ENCODE measurements at places on chromosomes 6 and 20. TPM values are rescaled to one million over a fixed set of nuclear protein-coding genes. Genes with fewer than 3 reads are reported as not detected.

The CST7 gene
- 44.7 TPM for total RNA-seq

GRCh38 chr6:170292407-170293158 is 1.7 kb upstream of the DLL1 start:
- no peak overlapping the region for H3K27ac ChIP-seq
- H3K4me3 ChIP-seq = peak overlapping the region; percentile 25
- H3K4me1 ChIP-seq = peaks cover 41% of the 10 kb centered on the region
- H3K36me3 ChIP-seq = peaks cover 5% of the 10 kb centered on the region

DNA sequence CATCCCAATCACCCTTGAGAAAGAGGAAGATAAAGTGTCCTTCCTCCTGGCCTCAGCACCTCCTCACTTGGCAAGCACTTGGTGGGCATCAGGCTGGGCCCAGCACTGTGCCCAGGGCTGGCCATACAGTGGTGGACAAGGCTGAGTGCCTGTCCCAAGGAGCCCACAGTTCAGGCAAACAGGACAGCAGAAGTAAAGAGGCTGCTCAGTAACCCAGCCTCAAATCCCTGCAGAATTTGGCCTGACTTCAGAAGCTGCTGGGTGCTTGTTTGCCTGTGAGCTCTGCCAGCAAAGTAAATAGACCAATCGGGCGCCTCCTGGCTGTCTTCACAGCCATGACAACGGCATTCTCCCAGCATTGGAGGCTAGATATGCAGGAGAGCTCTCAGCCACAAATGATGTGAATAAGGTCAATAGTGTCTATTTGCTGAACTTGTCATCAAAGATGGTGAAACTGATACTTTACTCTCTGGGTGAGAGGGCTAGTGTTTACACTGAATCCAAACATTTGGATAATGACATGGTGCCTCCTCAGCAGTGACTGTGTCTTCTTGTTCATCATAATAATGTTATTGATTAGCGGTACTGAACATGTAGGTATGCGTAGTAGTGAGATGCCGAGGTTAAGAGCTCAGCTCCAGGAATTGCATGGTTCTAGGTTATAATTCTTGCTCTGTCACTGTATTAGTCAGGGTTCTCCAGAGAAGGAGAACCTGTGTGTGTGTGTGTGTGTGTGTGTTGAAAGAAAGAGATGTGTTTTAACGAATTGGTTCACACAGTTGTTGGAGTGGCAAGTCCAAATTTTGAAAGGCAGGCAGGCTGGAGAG is 36.9 kb upstream of the FANCE start:
- peaks cover 39% of the 10 kb centered on the region for H3K4me1 ChIP-seq
- no peak for DNase-seq
- no peak overlapping the region for H3K27ac ChIP-seq
- H3K4me3 ChIP-seq = no peak overlapping the region
- H3K27me3 ChIP-seq = no peaks in the 10 kb centered on the region

- H3K4me3 ChIP-seq = no peak overlapping the region
- no peak overlapping the region for H3K27ac ChIP-seq
- H3K36me3 ChIP-seq = no peaks in the 10 kb centered on the region
- no peak for DNase-seq
- no peaks in the 10 kb centered on the region for H3K27me3 ChIP-seq
- no peaks in the 10 kb centered on the region for H3K4me1 ChIP-seq
Observed at GRCh38 chr6:63114610-63115211, 96.6 kb upstream of the FKBP1C start.

- no peak overlapping the region for H3K4me3 ChIP-seq
- H3K4me1 ChIP-seq = no peaks in the 10 kb centered on the region
- no peaks in the 10 kb centered on the region for H3K27me3 ChIP-seq
- no peaks in the 10 kb centered on the region for H3K36me3 ChIP-seq
Observed at GRCh38 chr6:6357032-6357431, 36.6 kb upstream of the F13A1 start.

DNA sequence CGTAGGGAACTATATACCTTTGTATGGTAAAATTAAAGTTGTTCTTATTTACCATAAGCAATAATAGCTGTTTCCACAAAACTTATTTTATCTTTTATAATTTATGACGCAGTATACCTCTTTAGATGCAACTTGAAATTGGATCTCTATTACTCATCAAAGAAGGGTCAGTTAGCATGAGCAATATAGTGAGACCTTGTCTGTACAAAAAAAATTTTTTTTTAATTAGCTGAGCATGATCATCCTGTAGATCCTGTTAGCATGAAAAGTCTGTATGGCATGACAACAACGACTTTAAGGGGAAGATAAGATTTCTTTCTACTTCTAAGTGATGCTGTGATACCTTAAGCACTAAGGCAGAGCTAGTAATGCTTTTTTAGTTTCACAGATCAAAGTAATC is 5.9 kb downstream of the ALDH5A1 start:
- DNase-seq = no peak
- no peaks in the 10 kb centered on the region for H3K27me3 ChIP-seq
- peaks cover 25% of the 10 kb centered on the region for H3K36me3 ChIP-seq
- H3K4me3 ChIP-seq = no peak overlapping the region
- no peak overlapping the region for H3K27ac ChIP-seq

The MOG gene
- not detected for total RNA-seq

GRCh38 chr20:57220337-57221145 is 45.9 kb downstream of the BMP7 start:
- DNase-seq = no peak
- H3K4me1 ChIP-seq = no peaks in the 10 kb centered on the region
- H3K27ac ChIP-seq = no peak overlapping the region

The ADTRP gene
- 31.5 TPM for total RNA-seq

The ISM1 gene
- total RNA-seq = 3.4 TPM

- peaks cover 3% of the 10 kb centered on the region for H3K27me3 ChIP-seq
- no peaks in the 10 kb centered on the region for H3K36me3 ChIP-seq
- DNase-seq = no peak
- no peak overlapping the region for H3K27ac ChIP-seq
- H3K4me1 ChIP-seq = no peaks in the 10 kb centered on the region
Observed at GRCh38 chr6:113772961-113773360, 84.2 kb upstream of the MARCKS start.

DNA sequence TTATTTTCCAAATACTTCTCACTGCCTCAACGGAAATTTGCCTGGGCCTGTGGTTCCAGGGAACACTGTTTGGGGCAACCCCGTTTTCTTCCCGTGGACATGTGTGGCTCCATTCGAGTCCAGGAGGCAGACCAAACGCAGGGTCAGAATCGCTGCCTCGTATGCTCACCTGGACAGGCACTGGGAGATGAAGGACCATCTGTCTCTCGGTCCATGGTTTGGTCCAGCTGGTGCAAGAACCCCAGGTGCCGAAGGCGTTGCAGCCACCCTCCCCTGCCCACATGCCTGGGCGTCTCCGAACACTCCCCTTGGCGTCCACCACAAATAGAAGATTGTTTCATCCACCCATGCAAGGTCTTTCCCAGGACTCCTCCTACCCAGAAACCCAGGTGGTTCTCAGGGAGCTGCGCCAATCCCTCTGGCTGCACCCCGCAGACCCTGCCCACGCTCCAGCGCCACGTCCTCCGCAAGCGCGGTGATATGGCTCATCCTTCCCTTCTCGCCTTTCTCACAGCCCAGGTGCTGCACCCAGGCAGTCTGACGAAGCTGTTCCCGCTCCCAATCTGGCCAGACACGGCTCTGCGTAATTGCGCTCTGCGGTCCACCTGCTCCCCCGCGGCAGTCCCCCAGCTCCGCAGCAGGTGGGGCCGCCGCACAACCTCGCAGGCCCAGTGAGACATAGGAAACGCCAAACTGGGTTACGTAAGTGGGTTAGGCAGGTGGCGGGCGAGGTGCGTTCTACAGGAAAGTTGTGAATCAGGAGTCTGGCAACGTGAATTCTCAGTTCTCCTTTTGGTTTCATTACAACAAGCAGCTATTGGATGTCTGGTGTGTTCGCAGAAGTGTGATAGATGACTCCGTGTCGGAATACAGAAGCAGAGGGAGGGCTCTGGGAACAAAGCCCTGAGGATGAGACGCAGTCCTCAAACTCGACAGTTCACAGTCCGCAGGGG is 146.2 kb upstream of the ECI2 start:
- H3K27ac ChIP-seq = no peak overlapping the region
- H3K27me3 ChIP-seq = peaks cover 52% of the 10 kb centered on the region
- peak overlapping the region; percentile 59 for H3K4me3 ChIP-seq
- H3K36me3 ChIP-seq = no peaks in the 10 kb centered on the region

The OVOL2 gene
- not detected for total RNA-seq

DNA sequence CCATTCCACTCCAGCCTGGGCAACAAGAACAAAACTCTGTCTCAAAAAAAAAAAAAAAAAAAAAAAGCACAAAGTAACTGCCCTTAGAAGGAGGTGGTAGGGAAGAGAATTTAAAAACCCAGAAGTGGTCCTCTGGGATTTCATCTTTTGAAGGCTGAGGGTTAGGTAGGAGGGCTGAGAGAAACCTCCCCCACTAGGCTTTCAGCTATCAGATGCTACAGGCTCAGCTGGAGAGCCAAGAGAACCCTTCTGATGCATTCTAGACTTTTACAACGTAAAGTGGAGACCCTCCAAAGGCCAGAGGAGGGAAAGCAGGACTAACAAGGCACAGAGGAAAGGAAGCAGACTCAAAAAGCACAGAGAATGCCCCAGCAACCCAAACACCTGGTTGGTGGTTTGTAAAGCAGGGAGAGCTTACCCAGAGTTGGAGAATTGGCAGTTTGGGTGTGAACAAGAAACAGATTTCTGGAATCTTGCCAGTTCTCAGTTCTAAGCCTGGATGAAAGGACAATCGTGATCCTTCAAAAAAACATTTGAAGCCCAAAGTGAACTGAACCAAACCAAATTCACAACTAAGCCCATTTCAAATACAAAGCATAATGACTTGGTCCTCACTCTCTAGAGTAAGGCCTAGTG is 23.2 kb upstream of the SPAG4 start:
- H3K27ac ChIP-seq = no peak overlapping the region
- H3K36me3 ChIP-seq = no peaks in the 10 kb centered on the region
- no peaks in the 10 kb centered on the region for H3K4me1 ChIP-seq
- no peak for DNase-seq
- H3K4me3 ChIP-seq = no peak overlapping the region

The UNC93A gene
- not detected for total RNA-seq

- H3K36me3 ChIP-seq = no peaks in the 10 kb centered on the region
- H3K4me1 ChIP-seq = peaks cover 6% of the 10 kb centered on the region
- no peak overlapping the region for H3K27ac ChIP-seq
- no peak overlapping the region for H3K4me3 ChIP-seq
- DNase-seq = no peak
- H3K27me3 ChIP-seq = no peaks in the 10 kb centered on the region
Observed at GRCh38 chr20:17822039-17822438, 122.3 kb downstream of the BANF2 start.

The TMEM151B gene
- not detected for total RNA-seq

DNA sequence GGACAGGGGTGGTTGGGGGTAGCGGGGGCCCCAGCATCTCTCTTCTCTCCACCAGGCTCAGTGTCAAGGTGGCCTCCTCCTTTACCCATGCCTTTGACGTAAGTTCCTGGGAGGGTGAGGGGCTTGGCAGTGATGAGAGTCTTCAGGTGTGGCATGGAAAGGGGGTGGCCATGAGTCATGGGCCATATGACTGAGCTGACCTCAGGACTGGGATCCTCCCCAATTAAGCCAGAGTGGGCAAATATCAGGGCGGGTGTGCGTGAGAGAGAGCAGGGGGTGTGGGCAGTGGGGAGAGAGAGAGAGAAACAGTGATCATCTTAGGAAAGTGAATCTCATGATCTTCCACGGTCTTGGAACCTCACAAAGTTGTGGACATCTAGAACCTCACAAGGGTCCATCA is 8.2 kb upstream of the BPIFB4 start:
- H3K4me3 ChIP-seq = no peak overlapping the region
- H3K36me3 ChIP-seq = no peaks in the 10 kb centered on the region
- no peaks in the 10 kb centered on the region for H3K27me3 ChIP-seq
- H3K4me1 ChIP-seq = peaks cover 4% of the 10 kb centered on the region
- H3K27ac ChIP-seq = no peak overlapping the region
- no peak for DNase-seq

The SULF2 gene
- 0.88 TPM for total RNA-seq

GRCh38 chr20:62811320-62811719 is 5.5 kb upstream of the COL9A3 start:
- peaks cover 18% of the 10 kb centered on the region for H3K4me1 ChIP-seq
- H3K27me3 ChIP-seq = peaks cover 11% of the 10 kb centered on the region
- DNase-seq = no peak
- no peak overlapping the region for H3K4me3 ChIP-seq
- no peak overlapping the region for H3K27ac ChIP-seq

The FAM184A gene
- total RNA-seq = 3.7 TPM

The NRN1 gene
- total RNA-seq = 10.2 TPM

DNA sequence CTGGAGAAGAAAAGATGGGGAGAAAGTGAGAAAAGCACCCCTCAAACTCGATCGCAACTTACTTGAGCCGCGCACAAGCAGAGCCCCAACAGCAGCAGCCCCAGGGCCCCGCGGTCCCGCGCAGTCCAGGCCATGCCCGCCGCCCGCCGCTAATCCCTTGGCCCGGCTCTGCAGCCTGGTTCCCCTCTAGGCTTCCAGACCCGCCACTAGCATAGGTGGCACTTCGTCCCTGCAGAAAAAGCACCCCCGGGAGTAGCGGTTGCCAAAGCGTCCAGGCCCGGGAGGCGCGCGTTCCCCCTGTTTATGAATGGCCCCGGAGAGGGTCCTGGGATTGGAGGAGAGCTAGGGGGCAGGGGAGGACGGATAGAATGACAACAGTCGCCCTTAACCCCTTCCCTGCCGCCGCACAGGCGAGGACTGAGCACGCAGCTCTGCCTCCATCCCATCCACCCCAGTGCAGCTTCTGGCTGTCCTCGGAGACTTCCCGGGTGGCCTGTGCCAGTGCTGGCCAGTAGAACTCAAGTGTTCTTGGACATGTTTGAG is 19.9 kb downstream of the COL9A1 start:
- peaks cover 4% of the 10 kb centered on the region for H3K4me1 ChIP-seq
- no peak overlapping the region for H3K4me3 ChIP-seq
- no peaks in the 10 kb centered on the region for H3K36me3 ChIP-seq
- DNase-seq = no peak
- peaks cover 63% of the 10 kb centered on the region for H3K27me3 ChIP-seq

- H3K4me1 ChIP-seq = peaks cover 7% of the 10 kb centered on the region
- no peak overlapping the region for H3K4me3 ChIP-seq
- no peaks in the 10 kb centered on the region for H3K27me3 ChIP-seq
- no peak overlapping the region for H3K27ac ChIP-seq
- peaks cover 27% of the 10 kb centered on the region for H3K36me3 ChIP-seq
- DNase-seq = no peak
Observed at GRCh38 chr20:49229381-49229780, 10.2 kb downstream of the DDX27 start.

- peak; percentile 59 for DNase-seq
- H3K4me3 ChIP-seq = peak overlapping the region; percentile 83
- H3K4me1 ChIP-seq = peaks cover 29% of the 10 kb centered on the region
- H3K36me3 ChIP-seq = peaks cover 9% of the 10 kb centered on the region
- H3K27ac ChIP-seq = peak overlapping the region; percentile 70
- H3K27me3 ChIP-seq = no peaks in the 10 kb centered on the region
Observed at GRCh38 chr6:17600527-17601385, 654 bp downstream of the FAM8A1 start.

DNA sequence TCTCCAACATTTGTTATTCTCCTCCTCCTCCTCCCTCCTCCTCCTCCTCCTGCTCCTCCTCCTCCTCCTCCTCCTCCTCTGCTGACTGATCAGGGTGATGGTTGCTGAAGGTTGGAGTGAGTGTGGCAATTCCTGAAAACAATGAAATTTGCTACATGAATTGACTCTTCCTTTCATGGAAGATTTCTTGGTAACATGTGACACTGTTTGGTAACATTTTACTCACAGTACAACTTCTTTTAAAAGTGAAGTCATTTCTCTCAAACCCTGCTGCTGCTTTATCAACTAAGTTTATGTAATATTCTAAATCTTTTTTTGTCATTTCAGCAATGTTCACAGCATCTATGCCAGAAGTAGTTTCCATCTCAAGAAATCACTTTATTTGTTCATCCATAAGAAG is 543.0 kb downstream of the MAFB start:
- H3K4me1 ChIP-seq = no peaks in the 10 kb centered on the region
- no peak for DNase-seq
- H3K36me3 ChIP-seq = no peaks in the 10 kb centered on the region
- H3K4me3 ChIP-seq = no peak overlapping the region

All from activated naive CD8-positive, alpha-beta T cell treated with anti-CD3 and anti-CD28 coated beads for 36 hours (primary cell).